ENCODE measurements at places on chromosomes 3 and 15.

- DNase-seq: no peak
These were observed 32.5 kb downstream of the ACAD9 start for GRCh38 chr3:128911911-128912310.

DNA sequence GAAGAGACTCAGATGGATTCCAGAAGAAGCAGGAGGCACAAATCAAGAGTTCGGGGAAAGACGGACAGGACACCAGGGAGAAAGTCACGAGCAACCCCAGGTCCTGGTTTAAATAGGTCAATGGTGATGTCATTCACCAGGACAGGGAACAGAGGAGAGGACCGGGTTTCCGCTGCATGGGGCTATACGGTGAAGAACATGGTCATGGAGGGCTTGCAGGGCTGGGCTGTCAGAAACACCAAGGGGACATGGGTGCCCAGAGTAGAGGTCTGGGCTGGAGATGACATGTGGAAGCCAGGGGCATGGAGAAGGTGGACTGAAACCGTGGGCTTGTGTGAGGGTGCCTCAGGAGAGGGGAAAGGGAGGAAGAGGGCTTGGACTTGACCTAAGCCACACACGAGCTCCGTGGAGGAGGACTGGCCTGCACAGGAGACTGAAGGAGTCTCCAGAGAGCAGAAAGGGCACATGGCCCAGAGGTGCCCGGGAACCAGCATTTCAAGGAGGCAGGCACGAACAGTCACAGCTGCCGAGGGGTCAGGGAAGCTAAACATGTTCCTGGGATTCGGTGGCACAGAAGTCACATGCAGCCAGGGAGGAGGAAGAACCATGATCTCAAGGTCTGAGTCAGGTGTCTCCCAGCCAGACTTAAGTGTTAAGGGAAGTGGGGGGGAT is 54.2 kb upstream of the RPL32 start:
- no peak for DNase-seq

DNA sequence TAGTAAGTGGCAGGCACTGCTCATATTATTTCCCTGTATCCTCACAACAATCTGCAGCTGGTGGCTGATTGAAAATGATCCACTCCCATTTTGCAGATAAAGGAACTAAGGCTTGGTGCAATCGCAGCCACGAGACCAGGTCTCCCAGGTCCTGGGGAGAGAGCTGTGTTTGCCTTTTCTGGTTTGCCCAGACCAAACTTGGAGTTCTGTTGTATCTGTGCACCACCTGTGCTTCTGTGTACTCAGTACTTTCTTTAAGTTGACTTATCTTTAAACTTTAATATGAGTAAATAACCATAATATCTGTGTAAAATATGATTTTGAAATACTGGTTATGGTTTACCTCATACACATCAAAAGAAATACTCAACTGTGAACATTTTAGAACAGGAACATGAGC is 625.7 kb upstream of the CFAP20DC start:
- no peak for DNase-seq

- no peak for DNase-seq
These were observed 3.4 kb upstream of the SLC25A38 start for GRCh38 chr3:39379778-39380155.

GRCh38 chr15:82093774-82094211 is 48.0 kb upstream of the MEX3B start:
- no peak for DNase-seq

DNA sequence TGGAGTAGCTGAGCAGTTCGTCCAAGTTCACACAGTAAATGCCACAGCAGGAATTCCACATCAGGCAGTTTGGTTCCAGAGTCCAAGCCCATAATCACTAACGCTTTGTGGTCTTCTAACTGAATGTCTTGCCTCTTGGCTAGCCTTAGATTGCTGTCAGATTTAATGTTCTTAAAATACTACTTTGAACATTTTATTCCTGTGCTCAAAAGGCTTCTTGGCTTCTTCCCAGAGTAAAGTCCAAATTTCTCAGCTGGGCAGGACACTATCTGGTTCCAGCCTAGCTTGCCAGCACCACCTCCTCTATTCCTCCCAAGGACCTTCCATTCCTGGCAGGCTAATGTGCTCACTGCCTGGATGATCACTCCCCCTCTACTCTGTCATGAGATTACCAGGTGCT is 256.9 kb downstream of the SQOR start:
- DNase-seq: no peak
